ENCODE measurements at places on chromosomes 1 and 21.

DNA sequence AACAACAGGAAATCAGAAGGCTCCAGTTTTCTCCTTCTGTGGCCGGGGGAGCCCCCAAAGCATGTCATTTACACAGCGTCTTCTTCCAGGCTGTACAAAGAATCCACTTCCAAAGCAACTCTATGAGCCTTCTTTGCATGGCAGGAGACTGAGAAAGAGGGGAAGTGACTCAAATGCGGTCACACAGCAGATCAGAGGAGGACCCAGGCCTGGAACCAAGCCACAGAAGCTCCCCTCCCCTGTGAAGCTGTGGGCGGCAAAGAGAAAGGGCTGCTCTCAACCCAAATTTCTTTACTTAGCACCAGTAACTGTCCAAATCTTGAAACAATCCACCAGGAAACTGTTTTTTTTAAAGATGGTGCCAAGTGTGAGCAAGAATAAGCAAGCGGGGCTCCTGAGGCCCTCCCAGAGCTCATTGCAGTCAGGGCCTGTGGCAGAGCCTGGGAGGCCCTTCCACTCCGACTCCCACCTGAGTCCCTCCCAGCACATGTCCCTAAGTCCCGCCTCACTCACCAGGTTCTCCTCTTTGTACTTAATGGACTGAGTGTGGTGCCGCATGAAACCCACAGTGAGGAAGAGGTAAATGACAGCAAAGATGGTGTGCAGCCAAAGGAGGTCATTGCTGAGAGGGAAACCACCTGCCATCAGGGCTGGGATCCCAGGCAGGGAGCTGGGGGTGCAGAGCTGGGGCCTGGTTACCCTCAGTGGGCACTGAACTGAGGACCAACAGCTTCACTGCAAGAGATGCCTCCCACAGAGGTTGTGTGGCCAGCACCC is 15.9 kb downstream of the TMEM63A start:
- no peak for DNase-seq

GRCh38 chr1:198556971-198557370 is 16.5 kb upstream of the ATP6V1G3 start:
- DNase-seq, result no peak

DNA sequence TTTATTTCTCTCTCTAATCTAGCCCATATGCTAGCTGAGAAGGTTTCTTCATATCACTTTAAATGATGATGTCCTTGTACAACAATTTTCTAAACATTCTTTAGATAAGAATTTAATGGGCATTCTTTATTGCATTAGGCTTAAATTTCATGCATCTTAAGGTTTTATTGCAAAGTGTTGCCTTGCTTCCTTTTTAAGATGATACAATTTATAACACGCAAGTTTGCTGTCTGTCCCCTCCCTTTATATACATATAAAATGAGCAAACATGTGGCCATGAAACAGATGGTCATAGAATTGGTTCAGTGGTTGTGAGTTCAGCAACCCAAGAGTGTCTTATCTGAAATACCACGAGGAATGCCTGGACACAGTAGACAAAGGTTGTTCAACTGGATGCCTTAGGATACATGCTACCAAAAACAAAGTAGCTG is 12.1 kb downstream of the NBPF3 start:
- DNase-seq, result no peak

DNA sequence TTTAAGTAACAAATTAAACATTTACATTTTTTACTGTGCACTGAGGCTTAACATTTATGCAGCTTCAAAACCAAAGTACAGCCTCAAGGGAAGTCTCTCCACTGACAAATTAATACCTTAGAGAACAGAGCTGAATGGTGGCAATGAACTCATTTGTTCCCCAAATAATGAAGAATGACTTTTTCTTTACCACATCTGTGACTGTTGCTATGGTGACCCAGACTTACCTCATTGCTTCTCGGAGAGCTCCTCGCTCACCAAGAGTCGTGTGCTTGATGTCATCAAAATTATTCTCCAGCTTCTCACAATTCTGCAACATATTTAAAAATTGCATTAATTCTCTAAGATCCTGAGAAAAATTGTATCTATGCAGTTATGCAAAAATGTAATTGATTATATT is 92.9 kb downstream of the DPYD start:
- DNase-seq, result no peak

GRCh38 chr1:106961646-106962045 is 94.8 kb upstream of the PRMT6 start:
- DNase-seq, result no peak

DNA sequence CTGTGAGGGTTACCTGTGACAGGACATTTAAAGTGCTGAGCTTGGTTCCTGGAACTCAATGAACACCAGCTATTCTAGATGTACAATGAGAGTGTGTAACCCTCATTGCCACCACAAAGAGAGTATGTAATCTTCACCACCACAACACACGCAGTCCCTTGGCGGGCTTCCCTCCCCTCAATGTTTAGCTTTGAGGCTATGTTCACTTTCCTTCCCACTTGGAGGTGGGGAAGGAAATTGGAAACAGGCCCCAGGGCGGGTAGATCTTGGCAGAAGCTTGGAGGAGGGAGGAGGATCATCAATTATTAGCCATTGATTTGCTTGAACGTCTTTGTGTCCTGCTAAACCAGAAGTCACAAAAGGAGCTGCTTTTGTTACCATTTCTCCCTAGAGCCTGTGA is 8.3 kb upstream of the COL16A1 start:
- no peak for DNase-seq

GRCh38 chr1:8214501-8215173 is 103.3 kb upstream of the SLC45A1 start:
- no peak for DNase-seq

GRCh38 chr1:183506561-183506960 is 34.3 kb downstream of the SMG7 start:
- no peak for DNase-seq

DNA sequence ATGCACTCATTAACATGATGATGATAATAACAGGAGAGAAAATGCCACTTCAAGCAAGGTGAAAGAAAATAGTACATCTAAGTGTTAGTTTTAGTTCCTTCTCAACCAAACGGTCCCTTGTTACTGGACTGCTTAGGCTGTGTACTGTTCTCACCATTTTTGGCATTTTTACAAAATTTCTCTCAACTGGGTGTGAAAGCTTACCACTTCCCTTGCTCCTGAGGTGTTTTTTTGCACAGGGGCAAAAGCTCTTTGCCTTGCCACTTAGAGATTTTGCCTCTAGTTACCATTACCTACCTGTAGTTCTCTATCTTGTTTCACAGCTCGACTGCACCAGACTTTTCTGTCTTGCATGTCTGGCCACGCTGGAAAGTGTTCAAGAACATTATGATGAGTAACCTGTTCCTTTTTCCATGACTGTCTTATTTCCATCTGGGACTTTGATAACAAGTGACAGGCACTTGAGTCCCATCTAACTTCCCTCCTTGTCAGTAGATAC is 10.7 kb downstream of the NEK7 start:
- no peak for DNase-seq

GRCh38 chr1:35707601-35708440 is 10.9 kb downstream of the C1orf216 start:
- no peak for DNase-seq

DNA sequence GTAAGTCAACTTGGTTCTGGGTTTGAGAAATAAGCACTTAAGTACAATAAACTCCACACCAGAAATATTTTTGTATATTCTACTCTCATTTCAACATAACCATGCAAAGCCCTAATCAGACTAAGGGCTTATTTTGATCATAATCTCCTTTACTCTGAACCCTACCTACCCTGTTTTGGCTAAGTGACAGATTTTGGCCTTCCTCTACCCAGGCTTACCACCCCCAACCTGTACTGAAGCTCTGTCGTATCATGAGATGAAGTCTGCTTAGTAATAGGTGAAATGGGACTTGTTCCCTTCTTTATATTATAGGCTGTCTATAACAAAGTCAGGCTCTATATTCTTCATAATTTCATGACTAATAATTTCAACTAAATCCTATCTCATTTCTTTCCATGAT is 135.5 kb downstream of the RERE start:
- no peak for DNase-seq

- no peak for DNase-seq
Observed at GRCh38 chr1:213381572-213382084, 330.6 kb downstream of the RPS6KC1 start.

- no peak for DNase-seq
Observed at GRCh38 chr1:55382806-55383305, 167.7 kb upstream of the USP24 start.

DNA sequence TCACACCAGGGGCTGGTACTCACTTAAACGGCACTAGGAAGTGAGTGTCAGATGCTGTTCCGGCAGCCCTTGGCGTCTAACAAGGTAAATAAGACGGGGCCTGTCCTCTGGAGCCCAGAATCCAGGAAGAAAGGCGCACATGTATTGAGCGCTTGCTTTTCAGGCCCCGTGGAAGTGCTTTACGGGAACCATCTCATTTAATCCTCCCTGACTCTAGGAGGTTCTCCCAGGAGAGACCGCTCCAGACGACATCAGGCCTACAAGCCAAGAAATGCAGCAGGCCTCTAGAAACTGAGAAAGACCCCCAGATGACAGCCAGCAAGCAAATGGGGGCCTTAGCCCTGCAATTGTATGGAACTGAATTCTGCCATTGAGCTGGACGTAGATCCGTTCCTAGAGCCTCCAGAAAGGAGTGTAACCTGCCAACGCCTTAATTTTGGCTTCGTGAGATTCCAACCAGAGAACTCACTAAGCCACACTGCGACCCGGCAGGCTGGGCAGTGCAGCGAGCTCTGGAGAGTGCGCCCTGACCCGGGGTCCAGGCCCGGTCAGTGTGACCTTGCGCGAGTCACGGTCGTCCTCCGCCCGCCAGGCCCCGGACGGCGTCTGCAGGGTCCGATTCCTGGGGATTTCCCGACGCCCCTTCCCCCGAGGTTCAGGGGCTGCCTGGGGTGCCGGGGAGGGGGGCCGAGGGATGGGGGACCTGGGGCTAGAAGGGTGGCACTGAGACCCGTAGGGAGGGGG is 532 bp upstream of the MANEAL start:
- DNase-seq, result no peak

GRCh38 chr1:20069874-20070273 is at the start of gene PLA2G5:
PLA2G5 (plus strand) TSS chr1:20070194; CDS start chr1:20084831, 14,637 bp downstream.
- no peak for DNase-seq

GRCh38 chr21:15121097-15121654 is 56.4 kb upstream of the NRIP1 start:
- DNase-seq, result no peak

- DNase-seq, result no peak
Observed at GRCh38 chr1:113980110-113980509, 836 bp downstream of the OLFML3 start.

DNA sequence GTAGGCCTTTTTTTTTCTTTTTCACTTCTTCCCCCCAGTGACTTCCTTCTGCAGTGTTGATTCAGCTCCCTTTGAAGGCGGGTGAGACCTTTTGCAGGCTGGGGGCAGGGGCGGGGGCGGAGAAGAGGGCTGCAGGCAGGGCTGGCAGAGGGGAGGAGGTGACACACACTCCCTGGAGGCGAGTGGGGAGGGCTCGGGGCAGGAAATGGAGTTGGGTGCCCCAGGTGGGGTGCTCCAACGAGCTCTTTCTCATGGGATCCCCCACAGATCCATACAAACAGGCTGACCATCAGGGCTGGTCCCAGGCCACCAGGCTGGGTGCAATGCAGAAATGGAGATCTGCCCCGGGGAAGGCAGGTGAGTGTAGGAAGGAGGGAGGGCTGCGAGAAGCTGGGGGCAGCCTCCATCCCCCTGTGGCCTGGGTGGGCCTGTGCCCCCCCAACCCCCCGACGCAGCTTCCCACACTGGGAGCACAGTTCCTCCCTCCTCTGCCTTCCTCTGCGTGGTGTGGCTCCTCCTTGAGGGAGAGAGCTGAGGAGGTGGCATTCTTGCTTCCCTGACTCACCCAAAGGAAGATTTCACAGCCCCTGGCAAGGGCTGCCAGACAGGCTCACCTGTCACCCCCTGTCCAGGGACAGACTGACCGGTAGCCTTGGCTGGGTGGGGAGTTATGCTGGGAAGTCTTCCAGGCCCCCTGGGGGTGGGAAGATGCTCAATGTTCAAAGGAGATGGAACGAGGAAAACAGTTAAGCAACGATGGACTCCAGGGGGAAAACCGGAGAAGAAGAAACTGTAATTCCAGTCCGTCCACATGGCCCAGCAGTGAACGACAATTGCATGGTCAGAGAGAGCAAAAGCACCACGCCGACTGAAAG is 7.1 kb upstream of the ITGB2 start:
- no peak for DNase-seq

GRCh38 chr1:178870221-178870620 is 656 bp downstream of the ANGPTL1 start:
- no peak for DNase-seq

GRCh38 chr1:162913345-162913744 is 52.4 kb upstream of the CCDC190 start:
- no peak for DNase-seq

DNA sequence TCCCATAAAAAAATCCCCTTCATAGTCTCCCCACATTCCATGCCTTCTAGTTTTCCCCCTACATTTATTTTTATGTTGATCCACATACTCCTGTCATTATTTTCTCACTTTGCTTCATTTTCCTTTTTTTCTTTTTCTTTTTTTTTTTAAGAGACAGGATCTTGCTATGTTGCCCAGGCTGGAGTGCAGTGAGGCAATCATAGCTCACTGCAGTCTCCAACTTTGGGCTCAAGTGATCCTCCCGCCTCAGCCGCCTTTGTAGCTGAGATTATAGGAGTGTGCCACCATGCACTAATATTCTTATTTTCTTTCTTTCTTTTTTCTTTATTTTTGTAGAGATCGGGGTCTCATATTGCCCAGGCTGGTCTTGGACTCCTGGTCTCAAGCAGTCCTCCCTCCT is 7.8 kb downstream of the RNF2 start:
- no peak for DNase-seq

- no peak for DNase-seq
Observed at GRCh38 chr1:82260666-82261065, 459.9 kb downstream of the ADGRL2 start.

DNA sequence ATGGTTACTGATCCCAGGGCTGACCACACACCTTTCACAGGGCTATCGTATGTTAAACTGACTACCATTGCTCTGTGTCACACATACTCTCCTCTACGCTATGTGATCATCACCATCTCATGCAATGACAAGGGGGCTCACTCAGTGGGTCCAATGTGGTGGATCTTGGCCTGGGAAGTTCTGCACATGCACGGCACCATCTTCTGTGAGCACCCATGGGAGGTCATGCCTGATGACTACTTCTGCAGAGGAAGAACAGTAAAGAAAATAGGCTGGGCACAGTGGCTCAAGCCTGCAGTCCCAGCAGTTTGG is 60.0 kb upstream of the FOXD3 start:
- DNase-seq, result no peak

DNA sequence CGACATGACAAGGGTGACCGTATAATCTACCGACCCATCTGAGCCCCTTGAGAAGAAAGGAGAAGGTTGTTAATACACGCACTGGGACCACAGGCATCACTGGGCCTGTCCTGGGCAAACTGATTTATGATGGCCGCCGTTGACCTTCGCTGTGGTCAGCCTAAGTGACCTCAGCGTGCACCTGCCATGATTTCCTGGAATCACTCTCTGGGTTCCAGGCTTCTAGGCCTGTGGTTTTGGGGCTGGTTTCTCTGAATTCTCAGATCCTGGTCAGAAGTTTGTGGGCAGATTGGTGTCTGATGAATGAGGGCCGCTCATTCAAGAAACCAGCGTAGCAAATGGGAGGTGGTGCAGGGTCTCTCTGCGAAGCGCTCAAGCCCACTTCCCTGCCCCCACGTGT is 64.0 kb downstream of the SIK1 start:
- no peak for DNase-seq

All from glomerular endothelial cell (primary cell).